Uterus (tissue), 4 donors: ENCODE measurements at places on chromosomes 2 and 18. TPM values are rescaled to one million over a fixed set of nuclear protein-coding genes. Genes with fewer than 3 reads are reported as not detected.

Gene SKOR2
- total RNA-seq: not detected

- no peak for DNase-seq
These were observed 661.5 kb downstream of the ERBB4 start for GRCh38 chr2:211877061-211877460.

- DNase-seq: no peak
These were observed 728 bp downstream of the NAPG start for GRCh38 chr18:10526561-10526949.

DNA sequence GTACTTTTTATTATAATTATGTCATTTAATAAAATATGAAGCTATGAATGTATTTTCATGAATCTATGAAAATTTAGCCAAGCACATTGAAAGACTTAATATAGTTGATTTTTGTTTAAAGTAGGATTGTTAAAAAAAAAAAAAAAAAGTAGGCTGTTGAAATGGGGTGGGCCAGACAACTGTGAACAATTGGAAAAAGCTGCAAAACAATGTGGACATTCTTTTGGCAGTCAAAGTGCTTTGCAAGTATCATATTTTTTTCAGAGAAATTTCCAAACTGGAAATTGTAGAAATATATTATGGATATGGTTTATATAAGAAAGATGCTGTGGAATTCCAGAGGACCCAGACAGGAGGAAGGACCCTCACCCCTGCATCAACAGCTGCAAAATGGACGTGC, 82.1 kb downstream of the ETAA1 start:
- no peak for DNase-seq

GRCh38 chr2:125405816-125406215, 1250.1 kb upstream of the GYPC start:
- DNase-seq: no peak

Gene HSBP1L1
- 9.4 TPM for total RNA-seq
